Mesendoderm (in vitro differentiated cells): ENCODE measurements at places on chromosomes 1 and 21.

GRCh38 chr21:14675774-14676530 lies 129.8 kb upstream of the SAMSN1 start:
- H3K4me3 ChIP-seq = no peak overlapping the region
- DNase-seq = no peak
- no peaks in the 10 kb centered on the region for H3K4me1 ChIP-seq

GRCh38 chr1:214446772-214447556 lies 104.4 kb downstream of the PTPN14 start:
- no peak overlapping the region for H3K4me3 ChIP-seq
- H3K27me3 ChIP-seq = no peaks in the 10 kb centered on the region
- H3K4me1 ChIP-seq = peaks cover 12% of the 10 kb centered on the region

DNA sequence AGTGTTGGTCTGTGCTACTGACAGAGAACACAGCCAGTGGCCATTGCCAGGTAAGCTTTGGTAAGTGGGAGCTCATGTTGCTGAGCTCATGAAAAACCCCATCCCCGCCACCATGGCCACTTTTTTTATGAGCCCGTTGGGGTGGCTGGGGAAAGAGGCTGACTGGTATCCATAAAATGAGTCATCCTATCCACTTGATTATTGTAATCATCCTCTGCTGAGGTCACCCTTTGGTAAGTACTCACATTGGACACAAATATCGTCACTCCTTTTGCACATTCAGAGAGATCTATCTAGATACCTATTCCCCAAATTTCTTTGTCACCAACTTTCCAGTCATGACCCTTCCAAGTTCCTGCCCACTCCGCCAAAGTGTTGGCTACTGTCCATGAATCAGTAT lies 22.0 kb downstream of the SLAMF7 start:
- no peak overlapping the region for H3K27ac ChIP-seq
- no peaks in the 10 kb centered on the region for H3K4me1 ChIP-seq
- no peak overlapping the region for H3K4me3 ChIP-seq
- H3K36me3 ChIP-seq = no peaks in the 10 kb centered on the region
- no peaks in the 10 kb centered on the region for H3K27me3 ChIP-seq

- H3K36me3 ChIP-seq = peaks cover 10% of the 10 kb centered on the region
- H3K4me1 ChIP-seq = peaks cover 4% of the 10 kb centered on the region
- DNase-seq = no peak
- H3K4me3 ChIP-seq = no peak overlapping the region
- no peaks in the 10 kb centered on the region for H3K27me3 ChIP-seq
Measured at GRCh38 chr1:155968670-155969069, 9.7 kb downstream of the ARHGEF2 start.

DNA sequence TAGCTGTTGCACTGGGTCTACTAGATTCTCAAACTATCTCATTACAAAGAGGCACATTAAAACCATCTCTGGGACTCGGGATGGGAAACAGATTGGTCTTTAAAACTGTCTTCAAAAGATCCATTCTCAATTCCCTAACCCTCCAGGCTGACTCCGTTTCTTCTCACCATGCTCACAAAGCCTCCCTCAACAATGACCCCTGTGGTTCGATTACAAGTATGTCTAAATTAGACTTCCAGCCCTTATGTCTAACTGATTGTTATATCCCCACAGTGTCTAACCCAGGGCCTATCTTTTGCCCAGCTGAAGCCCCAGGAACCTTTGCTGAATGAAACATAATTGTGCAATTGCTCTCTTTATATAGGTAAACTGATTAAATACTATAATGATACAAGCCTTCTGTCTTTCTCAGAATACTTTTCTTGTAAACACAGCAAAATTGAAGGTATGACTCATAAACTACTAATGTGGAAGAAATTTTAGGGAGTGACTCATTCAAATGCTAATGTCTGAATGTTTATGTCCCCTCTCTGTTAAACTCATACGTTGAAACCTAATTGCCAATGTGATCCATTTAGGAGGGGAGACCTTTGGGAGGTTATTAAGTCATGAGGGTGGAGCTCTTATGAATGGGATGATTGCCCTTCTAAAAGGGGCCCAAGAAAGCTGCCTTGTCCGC lies 65.6 kb upstream of the DAB1 start:
- peaks cover 3% of the 10 kb centered on the region for H3K4me1 ChIP-seq
- no peak overlapping the region for H3K27ac ChIP-seq
- no peaks in the 10 kb centered on the region for H3K36me3 ChIP-seq
- no peak overlapping the region for H3K4me3 ChIP-seq
